ENCODE measurements at places on chromosomes 6 and 20.
A peak's percentile ranks its signal among the peaks of the same experiment; 100 is the strongest.

- DNase-seq, result peak; percentile 94
Observed at GRCh38 chr6:49001856-49002541, 461.1 kb downstream of the MMUT start.

DNA sequence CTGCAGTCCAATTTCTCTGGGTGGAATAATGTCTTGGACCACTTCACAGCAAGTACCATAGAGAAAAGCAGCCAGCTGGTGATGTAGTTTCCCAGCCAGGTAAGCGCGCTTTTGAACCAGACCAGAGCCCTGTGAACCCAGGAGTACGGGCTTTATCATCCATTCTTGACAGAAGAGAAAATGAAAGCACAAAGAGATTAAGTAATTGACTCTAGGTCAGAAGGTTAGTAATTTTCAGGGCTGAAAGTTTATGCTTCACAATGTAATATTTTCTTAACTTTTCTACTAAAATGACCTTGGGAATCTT lies 7.1 kb upstream of the UST start:
- no peak for DNase-seq

DNA sequence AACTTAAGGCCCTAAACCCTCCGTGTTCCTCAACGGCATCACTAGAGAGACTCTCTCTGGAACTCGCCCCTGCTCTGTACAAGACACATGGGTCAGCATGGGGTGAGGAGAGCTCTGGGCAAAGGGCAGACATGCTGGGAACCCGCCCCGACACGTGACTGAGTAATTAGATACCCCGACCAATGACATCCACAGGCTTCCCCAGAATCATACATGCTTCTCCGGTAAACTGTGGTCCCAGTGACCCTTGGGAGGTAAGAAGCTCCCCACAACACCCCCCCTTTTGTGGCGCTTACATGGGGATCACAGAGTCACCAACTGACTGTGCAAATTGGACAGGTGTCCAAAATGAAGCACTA lies 31.7 kb upstream of the RPS6KA2 start:
- DNase-seq, result no peak

- no peak for DNase-seq
Observed at GRCh38 chr6:53175027-53175426, 26.4 kb upstream of the GCM1 start.

GRCh38 chr6:1067346-1067745 lies 244.6 kb upstream of the FOXQ1 start:
- no peak for DNase-seq

All from NCI-H446 (cell line).